ENCODE measurements at places on chromosomes 4 and X.

GRCh38 chrX:25198891-25199290, 183.1 kb upstream of the ARX start:
- no peak for DNase-seq

GRCh38 chr4:25892796-25893195, 21.2 kb upstream of the SMIM20 start:
- DNase-seq = no peak

- no peak for DNase-seq
Measured at GRCh38 chr4:5203993-5204310, 152.7 kb downstream of the STK32B start.

DNA sequence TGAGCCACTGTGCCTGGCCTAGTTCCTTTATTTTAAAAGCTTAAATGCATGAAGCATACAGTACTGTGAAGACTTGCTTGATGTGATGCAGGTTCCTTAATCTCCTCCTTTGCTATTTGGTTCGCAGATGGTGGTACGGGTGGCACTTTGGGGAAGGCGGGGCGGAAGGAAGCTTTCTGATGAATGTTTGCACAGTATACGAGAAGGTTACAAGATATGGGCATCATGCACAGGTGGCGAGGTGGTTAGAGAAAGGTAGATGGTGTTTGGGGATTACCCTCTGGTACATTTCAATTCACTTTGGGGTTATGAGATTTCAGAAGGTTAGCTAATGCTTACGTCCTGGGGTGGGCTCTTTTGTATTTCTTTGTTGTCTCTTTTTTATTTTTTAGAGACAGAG, 17.2 kb downstream of the RHOH start:
- DNase-seq = no peak

- DNase-seq = no peak
Measured at GRCh38 chrX:118353081-118353850, 7.4 kb downstream of the WDR44 start.

DNA sequence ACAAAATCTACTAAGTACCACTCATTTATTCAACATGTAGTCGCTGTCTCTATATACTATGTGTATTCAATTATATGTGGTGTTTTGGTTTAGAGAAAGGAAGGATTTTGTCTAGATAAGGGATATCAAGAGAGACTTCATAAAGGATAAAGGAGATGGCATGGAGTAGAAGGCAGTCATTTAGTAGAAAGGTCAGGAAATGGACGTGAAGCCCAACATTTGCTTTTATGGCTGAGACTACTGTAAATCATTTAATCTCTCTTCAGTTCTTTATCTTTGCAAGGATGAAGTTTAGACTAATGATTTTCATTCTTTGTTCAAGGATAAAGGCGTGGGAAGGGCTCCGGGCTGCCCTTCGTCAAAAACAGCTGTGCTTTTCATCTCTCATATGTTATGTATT, 25.2 kb downstream of the IL2 start:
- no peak for DNase-seq

GRCh38 chr4:133638751-133639150, 489.7 kb downstream of the PCDH10 start:
- no peak for DNase-seq

GRCh38 chr4:85419103-85419502, 55.8 kb upstream of the ARHGAP24 start:
- no peak for DNase-seq

DNA sequence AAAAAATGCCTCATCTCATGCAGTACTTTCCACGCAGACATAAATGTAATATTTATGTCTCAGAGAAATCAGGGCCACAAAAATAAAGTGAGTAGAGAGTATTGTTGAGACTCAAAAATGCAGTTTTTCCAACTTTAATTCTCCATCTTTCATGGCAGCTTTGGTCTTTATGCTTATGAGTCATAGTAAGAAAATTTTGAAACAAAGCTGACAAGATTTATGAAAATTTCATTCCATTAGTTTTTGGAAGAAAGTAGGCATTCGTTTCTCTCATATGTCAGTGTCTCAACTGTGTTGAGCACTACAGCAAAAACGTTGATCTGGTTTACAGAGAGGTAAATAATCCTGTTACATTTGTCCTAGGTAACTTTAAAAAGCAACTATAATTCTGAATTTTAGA, 656.8 kb downstream of the IQCM start:
- no peak for DNase-seq

DNA sequence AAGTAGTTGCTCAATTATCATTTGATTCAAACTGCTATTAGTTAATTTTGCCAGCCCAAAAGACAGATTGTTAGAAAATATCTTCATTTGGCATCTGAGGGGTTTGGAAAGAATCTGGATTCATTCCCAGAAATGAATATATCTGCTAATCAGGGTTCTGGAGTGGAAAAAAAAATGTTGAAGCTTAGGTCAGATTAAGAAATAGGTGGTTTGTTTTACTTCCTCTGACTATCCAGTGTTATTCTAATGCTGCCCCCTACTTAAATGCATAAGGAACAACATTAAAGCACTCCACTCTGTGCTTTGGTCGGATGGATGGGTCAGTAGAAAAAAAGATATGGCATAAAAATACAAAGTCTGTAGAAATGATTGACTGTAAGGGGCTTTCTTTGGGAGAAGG, 89.0 kb downstream of the LUZP4 start:
- DNase-seq = no peak

DNA sequence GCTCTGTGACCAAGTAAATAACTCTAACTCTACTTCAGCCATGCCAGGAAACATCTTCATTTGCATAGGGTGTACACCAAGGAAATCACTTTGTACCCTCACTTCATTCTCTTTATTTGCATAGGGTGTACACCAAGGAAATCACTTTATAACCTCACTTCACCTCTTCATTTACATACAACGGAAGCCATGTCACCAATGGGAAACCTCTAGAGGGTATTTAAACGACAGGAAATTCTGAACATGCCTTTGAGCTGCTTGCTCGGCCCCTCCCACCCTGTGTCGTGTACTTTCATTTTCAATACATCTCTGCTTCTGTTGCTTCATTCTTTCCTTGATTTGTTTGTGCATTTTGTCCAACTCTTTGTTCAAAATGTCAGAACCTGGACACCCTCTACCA, 848.1 kb upstream of the FRG1 start:
- DNase-seq = no peak

DNA sequence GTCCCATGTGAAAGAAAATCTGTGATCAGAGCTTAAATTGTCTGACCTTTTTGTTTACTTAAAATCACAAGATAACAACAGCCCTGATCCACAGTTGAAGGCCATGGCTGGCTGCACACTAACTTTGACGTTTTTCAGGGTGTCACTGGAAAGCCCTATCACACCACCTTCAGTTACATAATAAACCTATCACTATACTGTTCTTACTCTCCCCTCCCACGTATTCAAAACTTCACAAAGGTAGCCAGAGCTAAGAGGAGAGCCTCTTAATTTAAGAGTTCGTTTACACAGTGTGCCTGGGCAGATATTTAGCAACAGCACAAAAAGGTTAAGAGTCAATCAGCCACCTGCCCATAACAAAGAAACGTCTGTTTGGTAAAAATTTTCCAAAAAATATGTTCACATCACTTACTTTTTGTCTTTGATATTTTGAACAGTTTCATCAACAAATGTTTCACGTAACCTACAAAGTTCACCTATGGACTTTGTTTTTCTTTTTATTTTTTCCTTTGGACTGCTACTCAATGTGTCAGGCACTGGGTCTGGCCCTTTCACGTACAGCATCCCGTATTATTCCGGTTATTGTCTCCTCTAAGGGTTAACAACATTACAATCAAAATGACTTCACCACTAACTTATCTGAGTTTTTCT, 25.0 kb downstream of the RFC1 start:
- DNase-seq = no peak

DNA sequence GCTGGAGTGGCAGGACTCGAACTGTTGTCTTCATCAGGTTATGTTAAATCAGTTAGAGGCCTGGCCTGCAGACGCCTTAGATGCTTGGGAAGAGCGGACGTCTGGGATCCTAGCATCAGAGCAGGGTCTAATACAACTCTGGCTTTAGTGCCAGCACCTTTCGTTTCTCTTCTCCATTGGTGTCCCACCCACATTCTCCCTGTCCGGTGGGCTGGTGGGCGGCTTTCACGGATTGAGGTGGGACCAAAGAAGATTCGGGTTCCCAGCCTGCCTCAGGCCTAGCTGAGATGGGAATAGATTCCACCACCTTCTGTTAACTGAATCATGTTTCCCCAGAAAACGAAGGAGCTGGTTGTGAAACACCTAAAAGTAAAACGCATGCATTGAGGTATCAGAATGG, 939 bp downstream of the PDK3 start:
- DNase-seq = no peak

Data from DMS153 (cell line).